ENCODE measurements at places on chromosomes 5 and 9. TPM values are rescaled to one million over a fixed set of nuclear protein-coding genes. Genes with fewer than 3 reads are reported as not detected.

The DOK3 gene
- total RNA-seq, result 3.7 TPM

The FBP1 gene
- total RNA-seq, result 0.39 TPM

DNA sequence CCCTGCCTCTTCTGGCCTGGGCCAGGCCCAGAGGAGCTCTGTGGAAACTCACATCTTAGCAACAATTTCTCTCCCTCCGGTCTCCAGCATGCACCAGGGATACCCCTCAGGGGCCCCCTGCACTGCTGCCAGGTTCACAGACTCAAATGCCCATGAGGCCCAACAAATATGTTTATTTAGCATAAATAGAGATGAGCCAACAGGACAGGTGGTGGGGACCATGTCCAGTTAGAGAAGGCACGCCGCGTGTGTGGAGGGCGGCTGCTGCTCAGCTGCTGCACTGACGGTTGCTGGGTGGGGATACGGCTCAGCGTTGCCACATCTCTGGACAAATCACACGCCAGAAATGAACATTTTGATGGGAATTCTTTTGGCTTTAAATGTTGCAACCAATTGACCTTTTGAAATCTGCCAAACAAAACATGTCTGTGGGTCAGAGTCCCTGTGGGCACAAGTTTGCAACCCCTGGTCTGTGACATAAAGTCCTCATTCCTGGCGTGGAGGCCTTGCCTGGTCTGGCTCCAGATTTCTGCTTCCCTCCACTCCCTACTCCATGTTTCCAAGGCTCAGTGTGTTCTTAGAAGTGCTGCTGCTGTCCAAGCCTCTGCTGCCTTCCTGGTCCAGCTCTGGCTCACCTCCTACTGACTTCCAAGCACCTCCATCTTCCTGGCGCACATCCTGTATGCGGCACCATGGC, 88.9 kb downstream of the AMBP start:
- no peak overlapping the region for H3K4me3 ChIP-seq
- H3K27ac ChIP-seq, result no peak overlapping the region
- H3K4me1 ChIP-seq, result no peaks in the 10 kb centered on the region

The SPACA9 gene
- 0.88 TPM for total RNA-seq

The BTNL8 gene
- not detected for total RNA-seq

GRCh38 chr5:53418826-53419658, 61.4 kb upstream of the FST start:
- no peaks in the 10 kb centered on the region for H3K36me3 ChIP-seq

DNA sequence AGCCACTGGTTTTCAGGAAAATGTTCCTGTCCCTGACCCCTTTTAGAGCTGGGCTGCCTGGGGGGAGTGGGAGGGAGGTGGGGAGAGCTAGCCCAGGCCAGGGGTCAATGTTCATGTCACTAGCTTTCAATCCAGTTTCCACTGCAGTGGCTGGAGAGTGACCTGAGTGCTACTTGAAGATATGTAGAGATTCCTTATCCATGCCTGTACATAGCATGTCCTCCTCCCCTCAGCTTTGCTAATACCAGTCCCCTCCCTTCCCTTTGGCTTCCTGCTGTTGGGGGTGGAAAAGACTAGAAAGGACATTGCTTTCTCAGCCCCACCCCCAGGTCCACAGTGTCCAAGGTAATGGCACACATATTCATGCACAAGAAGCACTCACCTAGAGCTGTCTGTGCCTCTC, 7.8 kb downstream of the DNAJB5 start:
- H3K36me3 ChIP-seq, result peaks cover 19% of the 10 kb centered on the region
- DNase-seq, result no peak
- no peak overlapping the region for H3K27ac ChIP-seq
- no peaks in the 10 kb centered on the region for H3K27me3 ChIP-seq
- no peak overlapping the region for H3K4me3 ChIP-seq
- H3K4me1 ChIP-seq, result peaks cover 58% of the 10 kb centered on the region

DNA sequence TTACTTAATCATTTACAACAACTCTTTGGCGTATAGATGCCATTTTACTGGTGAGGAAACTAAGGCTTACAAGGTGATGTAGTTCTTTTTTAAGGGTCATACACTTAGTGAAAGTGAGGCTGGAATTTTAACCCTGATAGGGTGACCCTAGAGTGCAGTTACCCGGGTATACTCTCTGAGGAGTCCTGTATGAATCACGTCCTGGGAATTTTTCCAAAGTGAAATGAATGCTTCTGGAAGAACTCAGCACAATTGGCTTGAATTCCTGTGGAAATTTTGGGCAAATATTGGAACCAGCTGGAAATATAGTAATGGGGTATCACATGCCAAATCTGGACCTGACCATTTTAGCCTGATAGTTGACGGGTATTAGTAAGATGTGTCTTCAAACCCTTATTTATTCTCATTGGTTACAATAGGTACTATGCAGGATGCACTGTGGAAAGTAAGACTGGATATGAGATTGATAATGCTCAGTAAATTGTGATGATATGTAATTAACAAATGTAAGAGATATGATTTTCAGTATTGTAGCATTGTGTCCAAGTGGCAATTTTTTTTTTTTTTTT, 14.8 kb downstream of the SUB1 start:
- no peak overlapping the region for H3K27ac ChIP-seq
- H3K4me3 ChIP-seq, result no peak overlapping the region
- H3K4me1 ChIP-seq, result peaks cover 54% of the 10 kb centered on the region

- no peaks in the 10 kb centered on the region for H3K36me3 ChIP-seq
- no peaks in the 10 kb centered on the region for H3K27me3 ChIP-seq
- H3K4me3 ChIP-seq, result no peak overlapping the region
- no peak for DNase-seq
- no peaks in the 10 kb centered on the region for H3K4me1 ChIP-seq
These were observed 413.3 kb downstream of the CDH9 start for GRCh38 chr5:26625099-26625498.

GRCh38 chr9:79104951-79105350, 466.8 kb upstream of the TLE4 start:
- no peak overlapping the region for H3K27ac ChIP-seq
- no peaks in the 10 kb centered on the region for H3K36me3 ChIP-seq
- H3K27me3 ChIP-seq, result no peaks in the 10 kb centered on the region
- no peak for DNase-seq
- no peaks in the 10 kb centered on the region for H3K4me1 ChIP-seq
- no peak overlapping the region for H3K4me3 ChIP-seq

- no peaks in the 10 kb centered on the region for H3K27me3 ChIP-seq
- H3K4me3 ChIP-seq, result no peak overlapping the region
- no peaks in the 10 kb centered on the region for H3K36me3 ChIP-seq
These were observed 244.4 kb upstream of the FBXL7 start for GRCh38 chr5:15255576-15255975.

GRCh38 chr5:157594675-157595459, 19.3 kb upstream of the ADAM19 start:
- no peaks in the 10 kb centered on the region for H3K27me3 ChIP-seq
- peaks cover 85% of the 10 kb centered on the region for H3K4me1 ChIP-seq
- no peak for DNase-seq
- peaks cover 11% of the 10 kb centered on the region for H3K36me3 ChIP-seq

The DOCK8 gene
- total RNA-seq, result 122 TPM

GRCh38 chr5:15529013-15529412, 29.0 kb downstream of the FBXL7 start:
- no peak overlapping the region for H3K27ac ChIP-seq
- H3K4me3 ChIP-seq, result no peak overlapping the region
- H3K27me3 ChIP-seq, result no peaks in the 10 kb centered on the region
- no peaks in the 10 kb centered on the region for H3K4me1 ChIP-seq
- no peak for DNase-seq
- H3K36me3 ChIP-seq, result no peaks in the 10 kb centered on the region

DNA sequence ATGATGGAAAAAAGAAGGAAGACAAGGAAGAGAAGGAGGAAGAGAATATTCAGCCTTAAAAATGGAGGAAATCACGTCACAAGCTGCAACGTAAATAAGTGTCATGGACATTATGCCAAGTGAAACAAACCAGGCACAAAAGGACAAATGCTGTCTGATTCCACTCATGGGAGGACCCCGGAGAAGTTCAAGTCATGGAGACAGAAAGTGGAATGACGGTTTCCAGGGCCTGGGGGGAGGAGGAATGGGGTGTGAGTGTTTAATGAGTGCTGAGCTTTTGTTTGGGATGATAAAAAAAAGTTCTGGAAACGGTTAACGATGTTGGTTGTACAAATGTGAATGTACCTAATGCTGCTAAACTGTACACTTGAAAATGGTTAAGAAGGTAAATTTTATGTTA, 439.5 kb downstream of the GADD45G start:
- peak overlapping the region; percentile 86 for H3K27ac ChIP-seq
- no peaks in the 10 kb centered on the region for H3K27me3 ChIP-seq
- no peak for DNase-seq
- no peak overlapping the region for H3K4me3 ChIP-seq
- H3K36me3 ChIP-seq, result peaks cover 2% of the 10 kb centered on the region

GRCh38 chr5:115069087-115069968, 100.4 kb downstream of the TRIM36 start:
- peaks cover 15% of the 10 kb centered on the region for H3K4me1 ChIP-seq
- no peak overlapping the region for H3K27ac ChIP-seq
- H3K36me3 ChIP-seq, result no peaks in the 10 kb centered on the region
- H3K27me3 ChIP-seq, result peaks cover 16% of the 10 kb centered on the region

- peaks cover 18% of the 10 kb centered on the region for H3K27me3 ChIP-seq
- H3K27ac ChIP-seq, result no peak overlapping the region
- H3K4me3 ChIP-seq, result no peak overlapping the region
- DNase-seq, result no peak
These were observed 5.0 kb downstream of the SMAD5 start for GRCh38 chr5:136137497-136138220.

The CPLANE1 gene
- 7.7 TPM for total RNA-seq

DNA sequence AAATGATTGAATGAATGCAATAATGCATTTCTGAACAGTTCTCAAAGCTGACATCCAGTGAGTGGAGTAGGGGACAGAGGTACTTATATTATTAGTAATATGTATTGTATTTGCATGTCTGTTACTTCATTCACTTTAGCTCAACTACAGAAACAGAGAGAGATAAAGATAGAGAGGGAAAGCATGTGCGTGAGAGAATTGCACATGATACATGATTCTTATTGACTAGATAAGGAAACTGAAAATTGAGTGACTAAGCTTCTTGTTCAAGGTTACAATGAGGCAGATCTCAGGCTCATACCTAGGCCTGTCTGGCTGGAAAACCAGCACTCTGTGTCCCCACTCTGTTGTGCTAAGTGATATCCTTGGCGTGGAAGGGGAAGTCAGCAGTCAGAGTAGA, 337.7 kb upstream of the KLF4 start:
- DNase-seq, result no peak
- no peaks in the 10 kb centered on the region for H3K4me1 ChIP-seq
- no peak overlapping the region for H3K27ac ChIP-seq

DNA sequence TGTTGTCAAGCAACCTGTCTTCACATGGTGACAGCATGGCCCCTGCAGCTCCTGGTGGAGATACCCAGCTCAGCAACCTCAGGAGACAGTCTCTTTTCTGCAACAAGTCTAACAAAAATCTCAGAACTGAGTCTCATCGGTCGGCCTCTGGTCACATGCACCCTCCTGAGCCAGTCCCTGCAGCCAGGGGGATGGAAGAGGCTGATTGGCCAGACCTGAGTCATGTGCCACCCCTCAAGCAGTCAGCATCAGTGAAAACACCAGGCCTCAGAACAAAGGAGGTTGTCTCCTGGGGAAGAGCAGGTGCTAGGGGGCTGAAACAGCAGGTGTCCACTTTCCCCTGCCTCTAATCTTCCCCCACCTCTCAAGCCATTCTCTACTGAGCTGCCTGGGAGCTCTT, 54.4 kb downstream of the SMIM23 start:
- no peaks in the 10 kb centered on the region for H3K4me1 ChIP-seq
- H3K27me3 ChIP-seq, result peaks cover 1% of the 10 kb centered on the region
- DNase-seq, result no peak

DNA sequence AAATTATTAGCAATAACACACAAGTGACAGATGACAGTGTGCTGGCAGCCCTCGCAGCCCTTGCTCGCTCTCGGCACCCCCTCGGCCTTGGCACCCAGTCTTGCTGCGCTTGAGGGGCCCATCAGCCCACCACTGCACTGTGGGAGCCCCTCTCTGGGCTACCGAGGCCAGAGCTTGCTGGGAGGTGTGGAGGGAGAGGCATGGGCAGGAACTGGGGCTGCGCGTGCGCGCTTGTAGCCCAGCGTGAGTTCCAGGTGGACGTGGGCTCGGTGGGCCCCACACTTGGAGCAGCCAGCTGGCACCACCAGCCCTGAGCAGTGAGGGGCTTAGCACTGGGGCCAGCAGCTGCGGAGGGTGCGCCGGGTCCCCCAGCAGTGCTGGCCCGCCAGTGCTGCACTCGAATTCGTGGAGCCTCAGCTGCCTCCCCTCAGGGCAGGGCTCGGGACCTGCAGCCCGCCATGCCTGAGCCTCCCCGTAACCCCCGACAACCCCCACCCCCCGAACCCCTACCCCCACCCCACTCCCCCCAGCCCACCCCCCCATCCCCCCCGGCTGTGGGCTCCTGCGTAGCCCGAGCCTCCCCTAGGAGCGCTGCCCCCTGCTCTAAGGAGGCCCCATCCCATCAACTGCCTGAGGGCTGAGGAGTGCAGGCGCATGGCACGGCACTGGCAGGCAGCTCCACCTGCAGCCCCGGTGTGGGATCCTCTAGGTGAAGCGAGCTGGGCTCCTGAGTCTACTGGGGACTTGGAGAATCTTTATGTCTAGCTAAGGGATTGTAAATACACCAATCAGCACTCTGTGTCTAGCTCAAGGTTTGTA, 240.9 kb downstream of the TRIM36 start:
- H3K27me3 ChIP-seq, result no peaks in the 10 kb centered on the region
- no peaks in the 10 kb centered on the region for H3K4me1 ChIP-seq
- no peak for DNase-seq
- H3K4me3 ChIP-seq, result no peak overlapping the region

DNA sequence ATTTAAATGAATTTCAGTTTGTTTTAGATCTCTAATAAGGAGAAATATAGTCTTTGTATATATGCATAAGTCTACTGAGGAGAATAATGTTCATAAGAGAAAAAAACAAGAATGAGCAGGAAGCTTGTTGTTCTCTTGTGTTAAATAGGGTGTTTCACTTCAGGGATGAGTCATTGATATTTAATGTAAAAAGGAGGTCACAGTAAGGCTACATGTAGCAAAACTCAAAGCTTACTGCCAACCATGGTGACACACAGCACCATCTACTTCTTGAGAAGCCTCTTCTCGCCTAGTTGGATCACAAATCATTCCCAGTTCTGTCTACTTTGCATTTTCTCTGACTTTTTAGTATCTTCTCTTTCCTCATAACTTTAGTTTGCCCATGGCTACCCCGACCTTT, 1466.0 kb upstream of the C9orf72 start:
- no peak overlapping the region for H3K27ac ChIP-seq
- no peak overlapping the region for H3K4me3 ChIP-seq
- no peak for DNase-seq
- no peaks in the 10 kb centered on the region for H3K27me3 ChIP-seq

The BSPRY gene
- 12.3 TPM for total RNA-seq

GRCh38 chr5:149317281-149318048, 27.8 kb upstream of the GRPEL2 start:
- H3K4me1 ChIP-seq, result no peaks in the 10 kb centered on the region
- H3K27me3 ChIP-seq, result no peaks in the 10 kb centered on the region
- no peak overlapping the region for H3K4me3 ChIP-seq
- no peaks in the 10 kb centered on the region for H3K36me3 ChIP-seq
- no peak for DNase-seq

The C5orf47 gene
- total RNA-seq, result not detected
